Ammon's horn (tissue), 1 donor: ENCODE measurements at places on chromosomes 3 and 15.

GRCh38 chr15:57698991-57699390 lies 7.5 kb upstream of the POLR2M start:
- DNase-seq = no peak

- peak; percentile 39 for DNase-seq
Observed at GRCh38 chr15:40747685-40748631, 7.1 kb downstream of the RMDN3 start.

DNA sequence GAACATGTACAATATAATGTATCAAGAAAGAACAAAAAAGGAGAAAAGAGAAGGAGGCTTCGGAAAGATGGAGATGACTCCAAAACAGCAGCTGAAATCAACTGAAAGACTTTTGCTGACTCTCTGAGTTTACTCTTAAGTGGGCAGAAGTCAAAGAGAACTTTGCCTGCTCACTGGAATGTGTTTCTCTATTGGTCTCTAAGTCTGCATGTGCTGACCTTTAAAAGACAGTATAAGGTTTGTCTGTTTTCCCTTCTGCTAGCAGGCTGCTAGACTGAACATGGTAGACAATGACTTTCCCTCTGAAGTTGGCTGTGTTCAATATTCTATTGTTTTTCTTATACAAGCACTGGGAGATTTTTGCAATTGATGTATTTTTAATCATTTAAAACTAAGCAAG lies 7.2 kb upstream of the MAP4 start:
- no peak for DNase-seq

DNA sequence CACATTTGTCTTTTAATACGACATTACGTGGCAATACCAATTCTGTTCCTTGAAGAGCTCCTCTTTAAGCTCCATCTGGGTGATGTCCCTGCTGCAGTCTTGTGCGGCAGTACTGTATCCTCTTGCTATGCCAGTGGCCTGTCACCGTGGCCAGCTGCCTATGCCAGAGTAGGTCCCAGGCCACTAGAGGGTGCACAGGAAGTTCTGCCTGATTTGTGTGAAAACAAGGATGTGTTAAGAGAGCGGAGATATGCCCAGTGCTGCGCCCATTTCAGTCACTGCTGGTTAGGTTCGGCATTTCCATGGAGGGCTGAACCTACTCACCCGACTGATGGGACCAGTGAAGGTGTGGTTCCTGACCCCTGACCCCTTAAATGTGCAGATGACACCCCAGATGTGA lies 25.2 kb downstream of the NIPA1 start:
- peak; percentile 91 for DNase-seq

GRCh38 chr15:99929266-99929665 lies 196.0 kb upstream of the LYSMD4 start:
- DNase-seq = no peak

DNA sequence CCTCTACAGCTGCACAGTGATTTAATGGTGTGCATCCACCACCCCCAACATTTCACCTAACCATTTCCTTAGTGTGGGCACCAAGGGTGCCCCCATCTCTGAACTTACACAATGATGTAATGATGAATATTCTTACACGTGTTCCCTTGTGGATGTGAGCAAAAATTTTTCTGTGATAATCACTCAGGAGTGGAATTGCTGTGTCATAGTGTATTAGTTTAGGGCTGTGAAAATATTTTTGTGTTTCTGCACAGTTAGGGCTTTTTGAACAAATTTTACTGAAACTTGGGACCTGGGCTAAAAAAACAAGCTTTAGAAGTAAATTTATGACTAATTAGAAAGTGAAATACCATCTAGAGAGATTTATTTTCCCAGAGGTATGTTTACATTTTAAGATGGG lies 134.5 kb upstream of the CCNL1 start:
- DNase-seq = no peak

GRCh38 chr3:32109256-32109655 lies 2.8 kb downstream of the GPD1L start:
- peak; percentile 89 for DNase-seq
